Activated naive CD4-positive, alpha-beta T cell treated with Interleukin-2 at 50 U/mL for 16 hours (primary cell): ENCODE measurements at places on chromosomes 3 and 15.

- DNase-seq: no peak
Measured at GRCh38 chr3:46931631-46932331, 44.8 kb downstream of the CCDC12 start.

GRCh38 chr15:73540161-73540560, 93.0 kb downstream of the NPTN start:
- DNase-seq: no peak

GRCh38 chr15:94327356-94327936, 96.1 kb downstream of the MCTP2 start:
- no peak for DNase-seq

DNA sequence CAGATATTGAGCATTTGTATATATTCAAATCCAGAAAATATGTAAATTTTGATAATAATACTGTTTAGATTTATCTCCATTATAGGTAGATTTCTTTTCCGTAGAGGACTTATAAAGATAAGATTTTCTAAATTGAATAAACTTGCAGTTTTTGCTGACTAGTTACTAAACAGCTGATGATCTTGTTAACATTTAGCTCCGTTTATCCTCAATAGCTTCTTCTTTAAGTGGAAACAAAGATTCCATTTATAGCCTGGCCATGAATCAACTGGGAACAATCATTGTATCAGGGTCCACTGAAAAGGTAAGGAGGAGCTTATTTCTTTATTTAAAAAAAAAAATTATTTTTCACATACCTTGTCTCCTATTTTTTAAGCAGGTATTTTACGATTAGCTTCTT, 16.7 kb downstream of the WDR48 start:
- DNase-seq: no peak

DNA sequence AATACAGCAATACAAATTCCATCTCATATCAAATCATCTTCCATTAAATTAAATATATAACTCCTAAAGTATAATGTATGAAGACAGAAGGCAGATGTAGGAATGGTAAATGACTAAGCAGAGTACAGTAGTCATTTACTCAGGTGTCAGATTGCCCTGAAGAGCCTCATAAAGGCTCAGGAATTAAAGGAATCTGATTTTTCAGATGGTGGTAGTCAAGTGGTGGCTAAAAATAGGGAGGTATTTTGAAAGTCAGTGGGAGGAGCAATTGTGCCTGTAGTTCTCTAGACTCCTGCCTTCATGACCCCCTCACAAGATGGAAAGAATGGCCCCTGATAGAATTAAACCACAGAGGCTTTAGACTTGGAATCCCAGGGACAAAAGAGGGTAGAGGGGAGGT, 142.7 kb upstream of the SYNPR start:
- DNase-seq: no peak

DNA sequence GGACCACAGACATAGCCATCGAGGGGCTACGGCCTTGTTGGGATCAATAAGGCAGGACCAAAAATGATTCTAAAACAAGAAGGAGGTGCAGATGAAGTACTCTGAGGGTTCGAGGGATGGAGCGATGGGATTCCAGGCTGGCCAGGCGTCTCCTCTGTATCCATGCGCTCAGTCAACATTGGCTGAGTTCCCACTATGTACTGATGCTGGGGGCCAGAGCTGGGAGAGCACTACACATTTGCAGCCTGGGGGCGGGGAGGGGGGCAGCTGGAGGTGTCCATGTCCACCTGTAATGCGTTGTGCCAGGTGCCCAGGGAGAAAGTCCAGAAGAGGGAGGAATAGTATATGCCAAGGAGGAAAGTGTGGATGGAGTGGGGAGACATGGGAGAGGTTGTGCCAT, 81.5 kb downstream of the AAGAB start:
- no peak for DNase-seq

- DNase-seq: no peak
Measured at GRCh38 chr3:87674397-87675161, 384.2 kb downstream of the CGGBP1 start.

GRCh38 chr3:100449214-100449613, 43.2 kb upstream of the TMEM45A start:
- DNase-seq: no peak

- DNase-seq: no peak
Measured at GRCh38 chr3:74617776-74618175, 3.3 kb upstream of the CNTN3 start.

GRCh38 chr15:79068790-79069189, 21.8 kb downstream of the RASGRF1 start:
- DNase-seq: no peak

- DNase-seq: no peak
Measured at GRCh38 chr3:151084893-151085226, 604 bp upstream of the MED12L start.

- DNase-seq: no peak
Measured at GRCh38 chr3:71578054-71578751, 5.3 kb downstream of the FOXP1 start.

- no peak for DNase-seq
Measured at GRCh38 chr3:16298891-16299290, 33.9 kb downstream of the OXNAD1 start.

DNA sequence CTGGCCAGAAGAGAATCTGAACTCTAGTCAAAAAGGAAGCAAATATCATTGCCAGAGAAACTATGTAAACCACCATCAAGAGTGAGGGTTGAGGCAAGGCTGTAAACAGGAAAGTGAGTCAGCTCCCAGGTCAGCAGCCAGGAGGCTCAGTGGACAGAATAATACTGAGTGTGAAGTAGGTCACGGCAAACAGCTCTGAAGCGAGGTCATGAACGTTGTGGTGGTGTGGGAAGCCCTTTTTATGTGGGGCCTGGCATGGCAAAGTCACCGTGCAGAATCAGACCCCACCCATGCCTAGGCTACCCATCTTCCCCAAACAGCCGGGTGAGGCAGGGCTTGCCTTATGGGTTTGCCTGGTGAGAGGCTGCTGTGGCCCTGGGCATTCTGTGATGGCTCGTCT, 43.9 kb downstream of the THBS1 start:
- peak; percentile 71 for DNase-seq

GRCh38 chr15:67174446-67174845, 80.0 kb downstream of the AAGAB start:
- DNase-seq: no peak

DNA sequence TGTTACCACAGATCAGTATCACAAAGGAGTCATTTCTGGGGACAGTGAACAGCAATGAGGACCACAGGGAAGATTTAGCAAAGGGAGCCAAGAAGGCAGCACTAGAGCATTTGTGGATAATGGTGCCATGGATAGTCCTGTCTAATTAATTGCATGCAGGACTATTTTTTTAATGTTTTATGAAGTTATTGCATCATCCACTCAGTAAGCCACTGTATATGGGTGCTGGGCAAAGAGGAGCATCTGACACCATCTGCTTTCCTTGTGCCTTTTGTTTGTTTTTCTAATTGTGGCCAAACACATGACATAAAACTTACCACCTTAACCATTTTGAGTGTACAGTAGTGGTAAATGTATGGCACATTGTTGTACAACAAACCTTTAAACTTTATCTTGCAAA, 301.1 kb upstream of the LRRFIP2 start:
- no peak for DNase-seq

- DNase-seq: no peak
Measured at GRCh38 chr3:158935846-158936245, 134.0 kb downstream of the MFSD1 start.

DNA sequence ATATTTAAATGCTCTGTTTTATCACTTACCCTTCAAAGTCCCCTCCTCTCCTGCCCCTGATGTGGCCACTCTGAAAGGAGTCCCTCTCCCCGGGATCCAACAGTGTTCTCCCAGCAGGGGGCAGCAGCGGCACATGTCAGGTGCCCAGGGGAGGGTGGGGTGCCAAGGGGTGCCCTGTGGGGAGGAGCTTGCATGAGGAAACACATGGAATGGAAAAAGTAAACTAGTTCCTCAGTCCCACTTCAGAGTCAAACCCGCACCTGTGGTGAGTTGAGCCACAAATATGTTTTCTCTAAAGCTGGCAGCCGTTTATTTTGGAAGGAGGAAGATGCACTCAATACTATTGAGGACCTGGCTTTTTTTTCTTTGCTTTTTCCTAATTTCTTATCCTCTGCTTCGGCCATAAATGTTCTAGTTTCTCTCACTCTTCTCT, 30.1 kb upstream of the NRROS start:
- DNase-seq: peak; percentile 94

DNA sequence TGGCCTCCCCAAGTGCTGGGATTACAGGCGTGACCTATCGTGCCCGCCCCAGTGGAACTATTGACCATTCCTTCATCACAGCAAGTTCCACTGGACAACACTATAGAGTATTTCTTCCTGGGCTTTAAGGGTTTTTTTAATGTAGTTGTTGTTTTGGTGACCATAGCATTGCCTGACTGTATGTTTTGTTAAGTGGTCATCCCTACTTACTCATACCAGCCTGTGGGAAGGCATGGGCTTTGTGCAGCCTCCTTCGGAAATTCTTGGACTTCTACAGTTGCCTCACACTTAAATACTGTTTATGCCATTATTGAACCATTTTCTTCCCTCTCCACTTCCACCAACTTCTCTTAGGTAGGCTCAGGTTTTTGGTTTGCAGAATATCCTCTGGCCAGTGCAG, 19.9 kb upstream of the ALPK3 start:
- no peak for DNase-seq

DNA sequence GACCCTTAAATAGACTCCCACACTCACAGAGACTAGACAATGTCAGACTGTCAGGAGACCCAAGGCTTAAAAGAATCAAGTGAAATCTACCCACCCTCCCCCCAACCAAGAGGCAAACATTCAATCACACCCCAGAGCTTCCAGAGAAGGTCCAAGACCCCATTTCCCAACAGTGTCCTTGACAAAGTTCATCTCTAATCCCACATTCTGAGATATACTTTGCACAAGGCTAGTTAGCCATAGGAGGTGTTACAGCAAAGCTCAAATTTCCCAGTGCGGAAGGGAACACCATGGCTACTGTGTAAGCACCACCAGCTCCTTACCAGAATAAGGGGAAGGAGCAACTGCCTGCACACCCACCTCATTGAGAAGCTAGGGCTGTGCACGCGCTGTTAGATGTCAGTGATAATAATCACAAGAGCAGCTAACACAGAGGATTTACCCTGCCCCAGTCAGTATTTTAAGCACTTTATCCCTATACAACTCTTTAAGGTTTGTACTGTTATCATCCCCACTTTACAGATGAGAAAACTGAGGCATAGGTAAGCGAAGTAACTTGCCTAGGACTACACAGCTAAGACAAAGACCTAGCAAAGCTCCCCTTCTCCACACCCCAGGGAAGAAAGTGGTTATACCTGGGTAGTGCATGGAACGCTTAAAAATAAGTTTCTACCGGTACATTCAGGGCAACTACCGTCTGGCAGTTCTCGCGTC, 17.3 kb downstream of the SPATA12 start:
- no peak for DNase-seq

- no peak for DNase-seq
Measured at GRCh38 chr15:23854203-23854911, 167.3 kb upstream of the NDN start.

DNA sequence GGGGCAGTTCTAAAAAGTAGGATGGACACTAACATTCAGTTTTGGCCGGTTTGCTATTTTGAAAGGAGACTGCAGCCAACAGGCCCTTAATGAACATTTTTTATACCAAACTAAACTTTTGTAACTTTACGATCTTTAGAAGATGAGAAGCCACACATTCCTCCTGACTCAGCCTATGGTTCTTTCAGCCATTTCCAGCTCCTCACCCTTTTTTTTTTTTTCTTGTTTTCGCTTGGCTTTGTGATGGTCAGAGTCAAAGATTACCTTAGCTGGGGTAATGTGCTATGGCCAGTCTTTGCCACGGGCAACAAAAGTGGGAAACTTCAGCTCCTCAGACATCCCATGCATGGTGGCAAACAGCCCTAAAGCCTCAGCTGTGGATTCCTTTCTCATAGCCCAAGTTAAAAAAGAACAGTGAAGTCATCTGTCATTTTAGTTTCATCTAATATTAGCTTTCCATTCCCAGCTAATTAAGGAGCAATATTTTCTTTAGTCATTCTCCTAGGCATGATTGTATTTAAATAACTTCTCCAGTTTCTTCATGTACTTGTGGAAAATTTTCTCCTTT, 368.7 kb downstream of the MFSD1 start:
- DNase-seq: no peak
